ENCODE measurements at places on chromosomes 4 and X.
A peak's percentile ranks its signal among the peaks of the same experiment; 100 is the strongest.

GRCh38 chr4:141957416-141957815 lies 321.0 kb downstream of the IL15 start:
- no peak for DNase-seq

GRCh38 chr4:113781439-113782040 lies 20.0 kb upstream of the CAMK2D start:
- peak; percentile 62 for DNase-seq

DNA sequence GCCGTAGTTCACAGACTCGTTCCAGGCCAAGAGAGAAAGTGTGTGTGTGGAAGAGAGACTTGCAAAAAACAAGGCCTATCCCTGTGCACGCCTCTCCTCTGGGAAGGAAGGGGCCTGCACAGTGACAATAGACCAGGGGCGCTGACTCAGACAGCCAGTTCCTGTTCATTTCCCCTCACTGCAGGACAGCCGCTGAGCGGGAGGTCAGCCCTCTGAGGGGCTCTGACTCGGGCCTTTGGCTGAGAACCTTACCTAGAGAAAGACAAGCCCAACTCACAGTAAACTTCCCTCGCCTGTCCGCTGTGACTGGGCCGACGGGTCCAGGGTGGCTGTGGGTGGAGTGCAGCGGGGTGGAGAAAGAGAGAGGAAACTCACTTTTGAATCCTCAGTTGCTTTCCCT lies 52.1 kb downstream of the RTL5 start:
- DNase-seq: no peak

GRCh38 chrX:265502-265901 lies 15.7 kb upstream of the PLCXD1 start:
- no peak for DNase-seq

DNA sequence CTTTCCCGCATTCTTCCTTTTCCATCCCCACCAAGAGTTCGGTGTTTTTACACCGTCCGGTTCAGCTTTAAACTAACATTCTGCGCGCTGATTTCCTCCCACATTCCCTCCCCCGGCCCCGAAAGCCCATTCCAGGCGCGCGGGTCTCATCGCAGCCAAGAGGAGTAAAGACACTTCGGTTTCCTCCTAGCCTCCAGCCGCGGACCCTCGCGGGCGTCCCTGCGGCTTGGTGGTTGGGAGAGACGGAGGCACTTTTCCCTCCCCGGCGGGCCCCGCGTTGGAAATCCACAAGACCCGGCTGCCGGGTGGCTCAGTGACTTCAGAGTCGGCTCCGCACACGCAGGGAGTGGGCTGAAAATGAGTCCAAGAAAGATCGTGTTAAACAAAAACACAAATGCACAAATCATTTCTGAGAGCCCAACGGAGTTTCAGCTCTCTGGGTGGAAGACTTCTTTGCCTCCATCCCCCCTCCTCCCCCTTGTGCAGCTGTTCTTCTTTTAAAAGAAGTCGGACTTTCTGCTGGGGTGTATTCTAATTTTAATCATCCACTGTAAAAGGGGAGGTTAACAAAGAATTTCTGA lies 2.0 kb upstream of the ARX start:
- no peak for DNase-seq

DNA sequence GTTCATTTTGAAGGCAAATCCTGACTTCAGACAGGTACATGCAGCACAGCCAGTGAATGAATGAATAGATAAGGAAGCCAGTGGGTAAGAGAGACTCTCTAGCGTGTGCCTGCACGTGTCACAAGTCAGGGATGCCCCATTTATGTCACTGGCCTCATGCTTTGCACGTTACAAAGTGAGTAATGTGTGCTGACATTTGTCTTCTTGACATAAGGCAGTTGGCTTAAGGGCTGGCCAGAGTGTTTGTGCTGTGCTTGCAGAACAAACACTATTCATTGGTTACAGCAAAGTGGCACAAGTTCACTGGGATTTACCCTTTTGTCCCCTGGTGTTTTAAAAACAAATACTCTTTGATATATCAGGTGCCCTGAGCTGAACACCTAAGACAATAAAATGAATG lies 55.9 kb downstream of the CRMP1 start:
- no peak for DNase-seq

DNA sequence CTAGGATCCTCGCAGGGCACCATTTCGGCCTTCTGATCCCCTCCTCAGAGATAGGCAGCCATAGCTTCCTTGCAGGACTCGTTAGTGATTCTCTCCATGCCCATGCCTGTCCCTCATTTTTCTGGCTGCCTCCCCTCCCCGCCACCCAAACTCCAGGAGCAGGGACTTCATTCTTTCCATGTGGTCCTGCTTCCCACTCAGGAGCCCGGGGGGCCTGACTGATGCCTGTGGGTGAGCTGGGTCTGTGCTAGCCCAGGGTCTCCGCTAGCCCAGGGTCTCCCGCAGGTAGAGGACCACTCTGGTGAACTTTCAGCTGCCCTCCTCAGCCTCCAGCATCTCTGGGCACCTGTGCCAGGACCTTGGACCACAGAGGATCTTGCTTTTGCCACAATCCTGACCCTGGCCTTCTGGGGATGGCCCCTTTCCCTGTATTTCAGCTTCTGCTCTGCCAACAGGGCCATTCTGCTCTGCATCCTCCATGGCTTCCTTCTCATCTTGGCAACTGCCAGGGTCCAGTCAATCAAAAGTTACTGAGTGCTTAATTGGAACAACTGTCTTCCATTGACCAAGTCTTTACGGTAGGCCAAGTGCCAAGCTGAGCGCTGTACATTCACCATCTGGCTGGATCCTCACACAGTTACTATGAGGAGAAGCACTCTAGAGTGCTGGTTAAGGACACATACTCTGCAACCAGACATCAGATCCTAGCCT lies 152.2 kb downstream of the EFNB1 start:
- no peak for DNase-seq

GRCh38 chrX:130330706-130331105 lies 9.0 kb upstream of the SLC25A14 start:
- DNase-seq: peak; percentile 58

GRCh38 chr4:86152454-86152853 lies 207.4 kb downstream of the MAPK10 start:
- DNase-seq: no peak

- peak; percentile 62 for DNase-seq
These were observed 54.1 kb downstream of the SYTL5 start for GRCh38 chrX:38060331-38060878.

DNA sequence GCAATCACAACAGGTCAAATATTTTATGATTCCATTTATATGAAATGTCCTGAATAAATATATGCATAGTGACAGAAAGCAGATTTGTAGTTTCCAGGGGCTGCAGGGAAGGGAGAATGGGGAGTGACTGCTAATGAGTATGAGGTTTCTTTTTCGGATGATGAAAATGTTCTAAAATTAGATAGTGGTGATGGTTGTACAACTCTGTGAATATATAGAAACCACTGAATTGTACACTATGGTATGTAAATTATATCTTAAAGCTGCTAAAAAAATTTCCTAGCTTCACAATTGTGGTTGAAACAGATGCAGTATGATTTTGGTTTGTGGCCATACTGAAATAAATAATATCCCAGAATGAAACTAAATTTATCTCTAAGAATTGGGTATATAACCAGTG lies 12.9 kb upstream of the IL2 start:
- DNase-seq: no peak

GRCh38 chrX:29746326-29746725 lies 469.0 kb upstream of the MAGEB2 start:
- no peak for DNase-seq

- peak; percentile 25 for DNase-seq
These were observed 2.0 kb downstream of the RAB40A start for GRCh38 chrX:103517246-103517645.

- peak; percentile 47 for DNase-seq
These were observed 99.1 kb upstream of the FAM47C start for GRCh38 chrX:36908801-36909675.

GRCh38 chr4:24734511-24734910 lies 60.9 kb upstream of the SOD3 start:
- DNase-seq: no peak

- no peak for DNase-seq
These were observed 86.8 kb downstream of the FAM53A start for GRCh38 chr4:1597021-1597931.

DNA sequence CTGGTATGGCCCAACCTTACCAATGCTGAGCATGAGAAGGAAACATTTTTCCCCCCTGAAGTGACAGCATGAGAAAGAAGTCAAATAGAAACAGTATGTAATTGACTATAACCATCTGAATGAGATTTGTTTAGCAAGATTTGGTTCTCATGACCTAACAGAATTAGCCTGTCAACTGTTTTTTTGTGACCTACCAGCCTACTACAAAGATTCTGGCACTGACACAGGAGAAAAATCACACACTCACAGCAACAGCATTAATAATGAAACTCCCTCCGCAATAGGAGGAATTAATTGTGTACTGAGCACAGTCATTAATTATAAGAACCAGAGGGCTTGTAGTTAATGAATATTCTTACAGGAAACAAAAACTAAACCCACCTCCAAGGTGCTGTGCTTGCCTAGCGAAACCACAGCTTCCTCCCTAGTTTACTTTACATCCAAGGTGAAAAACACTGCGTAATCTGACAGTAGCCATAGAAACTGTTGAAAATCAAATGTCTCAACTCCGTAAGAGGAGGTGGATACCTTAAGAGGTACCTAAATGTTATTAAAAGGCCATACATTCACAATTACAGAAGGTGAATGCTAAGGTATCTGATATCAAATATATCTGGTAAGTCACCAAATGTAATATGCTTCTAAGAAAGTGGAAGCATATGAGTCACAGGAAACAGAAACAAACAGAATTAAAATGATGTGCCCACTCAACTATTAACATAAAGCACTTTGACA lies 34.9 kb downstream of the MMRN1 start:
- DNase-seq: peak; percentile 7

- DNase-seq: no peak
These were observed 247.1 kb downstream of the SPRY1 start for GRCh38 chr4:123643691-123644090.

- no peak for DNase-seq
These were observed 29.5 kb upstream of the MRFAP1 start for GRCh38 chr4:6610856-6611430.

GRCh38 chrX:101986586-101986985 lies 54.8 kb upstream of the ZMAT1 start:
- DNase-seq: peak; percentile 63

DNA sequence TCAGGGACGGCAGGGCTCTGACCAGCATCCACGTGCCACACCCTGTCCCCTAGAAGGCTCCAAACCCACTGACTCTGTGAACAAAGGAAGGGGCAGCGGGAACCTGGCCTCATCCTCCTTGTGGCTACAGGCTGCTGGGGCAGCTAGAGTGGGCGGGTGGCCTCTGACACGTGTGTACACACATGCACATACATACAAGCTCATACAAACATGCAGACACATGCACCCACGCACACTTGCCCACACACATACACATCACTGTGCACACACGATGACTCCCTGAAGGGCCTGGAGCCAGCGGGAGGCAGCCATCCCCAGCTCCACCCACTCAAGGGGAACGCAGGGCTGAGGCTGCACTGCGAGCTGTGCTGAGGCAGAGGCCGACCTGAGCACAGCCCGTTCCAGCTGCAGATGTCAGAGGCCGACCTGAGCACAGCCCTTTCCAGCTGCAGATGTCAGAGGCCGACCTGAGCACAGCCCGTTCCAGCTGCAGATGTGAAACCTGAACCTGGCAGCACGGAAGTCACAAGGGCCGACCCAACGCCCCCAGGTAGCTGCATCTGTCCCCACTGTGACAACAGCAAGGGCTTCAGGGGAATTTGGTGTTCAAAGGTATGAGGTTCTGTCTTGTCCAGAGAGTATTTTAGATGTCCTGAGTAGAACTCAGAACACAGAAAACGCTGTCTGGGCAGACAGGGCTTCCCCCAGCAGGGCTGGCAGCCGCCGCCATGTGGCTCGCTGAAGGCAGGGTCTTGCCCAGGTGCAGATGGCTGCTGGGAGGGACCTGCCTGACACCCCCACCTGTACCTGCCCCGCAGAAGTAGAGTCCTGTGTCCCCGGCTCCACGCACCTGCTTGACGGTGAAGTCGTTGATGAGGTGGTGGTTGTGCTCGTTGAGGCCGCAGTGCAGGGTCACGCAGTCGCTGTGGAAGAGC lies 33.5 kb downstream of the CTBP1 start:
- no peak for DNase-seq

- DNase-seq: no peak
These were observed 124.6 kb upstream of the MAP3K15 start for GRCh38 chrX:19639813-19640462.

DNA sequence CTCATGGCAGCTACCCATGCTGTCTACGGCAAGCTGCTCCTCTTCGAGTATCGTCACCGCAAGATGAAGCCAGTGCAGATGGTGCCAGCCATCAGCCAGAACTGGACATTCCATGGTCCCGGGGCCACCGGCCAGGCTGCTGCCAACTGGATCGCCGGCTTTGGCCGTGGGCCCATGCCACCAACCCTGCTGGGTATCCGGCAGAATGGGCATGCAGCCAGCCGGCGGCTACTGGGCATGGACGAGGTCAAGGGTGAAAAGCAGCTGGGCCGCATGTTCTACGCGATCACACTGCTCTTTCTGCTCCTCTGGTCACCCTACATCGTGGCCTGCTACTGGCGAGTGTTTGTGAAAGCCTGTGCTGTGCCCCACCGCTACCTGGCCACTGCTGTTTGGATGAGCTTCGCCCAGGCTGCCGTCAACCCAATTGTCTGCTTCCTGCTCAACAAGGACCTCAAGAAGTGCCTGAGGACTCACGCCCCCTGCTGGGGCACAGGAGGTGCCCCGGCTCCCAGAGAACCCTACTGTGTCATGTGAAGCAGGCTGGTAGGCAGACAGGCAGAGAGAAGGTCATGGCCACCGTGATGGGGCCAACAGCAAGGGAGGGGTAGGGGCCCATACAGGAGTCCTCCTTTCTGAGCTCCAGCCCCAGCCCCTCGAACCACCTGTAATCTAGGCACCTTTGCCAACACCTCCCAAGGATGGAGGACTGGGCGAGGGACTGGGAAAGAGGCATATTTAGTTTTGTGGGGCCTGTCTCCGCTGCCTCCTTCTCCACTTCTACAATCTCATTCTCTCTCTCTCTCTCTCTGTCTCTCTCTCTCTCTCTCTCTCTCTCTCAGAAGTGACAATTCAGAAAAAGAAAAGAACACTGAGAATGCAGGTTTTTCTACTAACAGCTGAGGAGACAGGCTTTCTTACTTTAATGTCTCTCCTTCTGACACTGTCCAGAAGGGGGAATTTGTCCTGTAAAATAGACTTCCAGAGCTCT lies 4.7 kb upstream of the TSPYL2 start:
- no peak for DNase-seq

GRCh38 chr4:185839194-185839712 lies 27.3 kb upstream of the SORBS2 start:
- DNase-seq: peak; percentile 97

- DNase-seq: peak; percentile 5
These were observed 20.9 kb upstream of the AMELX start for GRCh38 chrX:11272290-11272689.

DNA sequence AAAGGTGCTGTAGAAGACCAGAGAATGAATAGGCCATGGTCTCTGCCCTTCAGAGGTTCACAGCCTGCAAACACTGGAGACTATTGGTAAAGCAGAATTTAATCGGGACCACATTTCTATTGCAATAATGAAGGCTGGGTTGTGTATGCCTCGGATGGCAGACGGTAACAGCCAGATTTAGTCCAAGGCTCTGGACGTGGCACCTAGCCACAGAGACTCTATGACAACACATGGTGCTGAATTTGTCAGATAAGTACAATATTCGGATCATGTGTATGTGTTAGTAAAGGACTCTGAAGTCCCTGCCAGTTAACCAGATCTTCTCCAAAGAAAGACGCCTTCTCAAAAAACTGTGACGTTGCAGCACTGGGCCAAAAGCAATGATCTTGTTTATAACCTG lies 129.0 kb downstream of the DCTD start:
- DNase-seq: no peak

GRCh38 chr4:142278663-142279062 lies 567.4 kb downstream of the INPP4B start:
- no peak for DNase-seq

All from ELR (cell line).